Suprapubic skin (tissue), 4 donors: ENCODE measurements at places on chromosomes 6 and 20.

DNA sequence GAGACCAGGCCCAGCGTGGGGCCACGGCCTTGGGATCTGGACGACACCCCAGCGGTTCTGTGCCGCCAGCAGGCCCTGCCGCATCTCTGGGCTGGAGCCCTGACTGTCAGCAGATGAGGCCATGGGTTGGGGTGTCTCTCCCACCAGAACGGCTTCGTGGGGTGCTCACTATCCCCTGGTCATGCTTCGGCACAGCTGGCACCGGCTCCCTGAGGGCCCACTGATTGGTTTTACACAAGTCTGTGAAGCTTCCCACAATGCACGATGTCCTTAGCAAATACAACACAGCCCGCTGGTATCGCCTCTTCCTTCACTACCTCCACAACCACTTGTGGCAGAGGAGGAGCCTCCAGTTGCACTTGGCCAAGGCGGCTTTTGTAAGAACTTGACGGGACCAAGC lies 94.3 kb downstream of the THBS2 start:
- DNase-seq, result no peak
- H3K27ac ChIP-seq, result no peak overlapping the region
- H3K36me3 ChIP-seq, result no peaks in the 10 kb centered on the region
- no peak overlapping the region for H3K4me3 ChIP-seq

DNA sequence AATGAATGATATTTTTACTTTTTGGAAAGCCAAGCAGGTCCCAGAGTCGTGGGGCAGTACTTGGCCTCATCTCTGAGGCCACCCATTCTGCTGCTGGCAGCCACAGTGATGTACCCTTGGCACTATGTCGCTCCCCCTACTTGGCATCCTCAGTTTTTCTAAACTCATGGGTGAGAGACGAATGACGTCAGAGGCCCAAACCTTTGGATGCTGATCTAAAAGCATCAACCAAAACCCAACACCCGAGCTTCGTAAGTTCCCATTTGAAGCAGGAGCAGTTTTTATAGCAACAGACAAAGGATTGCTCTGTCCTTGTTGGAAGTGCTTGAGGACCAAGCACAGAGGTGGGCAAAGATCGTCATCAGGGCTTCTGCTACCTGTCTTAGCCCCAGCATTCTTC lies 212.9 kb downstream of the PAX1 start:
- H3K27me3 ChIP-seq, result no peaks in the 10 kb centered on the region
- H3K36me3 ChIP-seq, result no peaks in the 10 kb centered on the region
- no peak overlapping the region for H3K4me3 ChIP-seq
- DNase-seq, result no peak
- H3K4me1 ChIP-seq, result no peaks in the 10 kb centered on the region
- H3K27ac ChIP-seq, result no peak overlapping the region

- no peaks in the 10 kb centered on the region for H3K4me1 ChIP-seq
- H3K27ac ChIP-seq, result no peak overlapping the region
- H3K4me3 ChIP-seq, result no peak overlapping the region
- H3K36me3 ChIP-seq, result no peaks in the 10 kb centered on the region
Measured at GRCh38 chr20:58822149-58822548, 28.6 kb downstream of the GNAS-AS1 start.

- H3K4me1 ChIP-seq, result peaks cover 58% of the 10 kb centered on the region
- no peak overlapping the region for H3K27ac ChIP-seq
- H3K36me3 ChIP-seq, result peaks cover 5% of the 10 kb centered on the region
- DNase-seq, result peak; percentile 44
- H3K27me3 ChIP-seq, result no peaks in the 10 kb centered on the region
- no peak overlapping the region for H3K4me3 ChIP-seq
Measured at GRCh38 chr20:17651760-17652388, 30.2 kb downstream of the RRBP1 start.

DNA sequence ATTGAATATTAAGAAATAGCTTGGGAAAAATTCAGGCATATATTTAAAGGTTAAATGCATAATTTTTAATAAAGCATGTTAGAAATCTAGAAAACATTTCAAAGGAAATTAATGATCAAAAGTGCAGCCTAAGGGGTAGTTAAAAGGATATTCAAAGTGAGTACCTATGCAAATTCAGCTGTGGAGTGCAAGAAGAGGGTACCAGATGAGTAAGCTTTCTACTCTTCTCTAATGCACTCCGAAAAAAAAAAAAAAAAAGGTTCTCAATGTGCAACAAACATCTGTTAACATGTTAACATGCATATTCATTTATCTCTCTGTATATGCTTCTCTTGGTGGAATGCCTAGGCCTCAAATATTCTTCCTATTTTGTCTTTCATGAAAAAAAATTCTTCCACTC lies 32.0 kb upstream of the KATNA1 start:
- no peak for DNase-seq
- no peak overlapping the region for H3K27ac ChIP-seq
- no peaks in the 10 kb centered on the region for H3K4me1 ChIP-seq
- no peak overlapping the region for H3K4me3 ChIP-seq

DNA sequence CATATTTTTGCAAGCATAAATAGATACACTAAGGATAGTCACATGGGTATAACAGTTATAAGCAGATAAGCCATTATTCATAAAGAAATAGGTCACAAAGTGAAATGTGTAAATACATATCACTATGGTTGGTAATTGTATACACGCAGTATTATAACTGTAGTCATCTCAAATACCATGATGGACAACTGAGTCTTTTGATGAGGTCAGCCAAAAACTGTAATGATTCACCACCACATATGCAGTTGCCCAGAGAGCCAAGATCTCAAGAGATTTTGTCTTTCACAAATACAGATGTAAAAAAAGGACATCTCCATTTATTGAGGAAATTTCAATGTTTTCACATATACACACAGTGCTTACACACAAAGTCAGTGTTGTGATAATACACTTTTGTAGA lies 28.3 kb downstream of the ZNF292 start:
- no peak for DNase-seq
- H3K27ac ChIP-seq, result no peak overlapping the region
- no peaks in the 10 kb centered on the region for H3K4me1 ChIP-seq
- H3K4me3 ChIP-seq, result no peak overlapping the region
- H3K36me3 ChIP-seq, result peaks cover 9% of the 10 kb centered on the region
- H3K27me3 ChIP-seq, result no peaks in the 10 kb centered on the region

GRCh38 chr6:132669690-132670291 lies 10.8 kb upstream of the TAAR1 start:
- no peaks in the 10 kb centered on the region for H3K27me3 ChIP-seq
- H3K27ac ChIP-seq, result no peak overlapping the region
- H3K36me3 ChIP-seq, result no peaks in the 10 kb centered on the region

GRCh38 chr20:2507464-2507863 lies 1.3 kb downstream of the ZNF343 start:
- no peaks in the 10 kb centered on the region for H3K27me3 ChIP-seq
- H3K27ac ChIP-seq, result no peak overlapping the region
- H3K36me3 ChIP-seq, result no peaks in the 10 kb centered on the region

GRCh38 chr6:149271348-149272340 lies 45.9 kb upstream of the TAB2 start:
- H3K27me3 ChIP-seq, result no peaks in the 10 kb centered on the region
- no peaks in the 10 kb centered on the region for H3K4me1 ChIP-seq
- H3K4me3 ChIP-seq, result no peak overlapping the region
- DNase-seq, result no peak
- H3K27ac ChIP-seq, result no peak overlapping the region
- no peaks in the 10 kb centered on the region for H3K36me3 ChIP-seq

- peaks cover 49% of the 10 kb centered on the region for H3K4me1 ChIP-seq
- H3K36me3 ChIP-seq, result no peaks in the 10 kb centered on the region
- DNase-seq, result no peak
- no peaks in the 10 kb centered on the region for H3K27me3 ChIP-seq
- no peak overlapping the region for H3K4me3 ChIP-seq
- H3K27ac ChIP-seq, result no peak overlapping the region
Measured at GRCh38 chr20:17845701-17846475, 122.7 kb downstream of the SNX5 start.

- H3K4me1 ChIP-seq, result peaks cover 20% of the 10 kb centered on the region
- DNase-seq, result no peak
- H3K27ac ChIP-seq, result no peak overlapping the region
- H3K36me3 ChIP-seq, result no peaks in the 10 kb centered on the region
- no peaks in the 10 kb centered on the region for H3K27me3 ChIP-seq
Measured at GRCh38 chr6:78910010-78910409, 42.7 kb downstream of the IRAK1BP1 start.

- H3K36me3 ChIP-seq, result no peaks in the 10 kb centered on the region
- no peaks in the 10 kb centered on the region for H3K4me1 ChIP-seq
- H3K27me3 ChIP-seq, result no peaks in the 10 kb centered on the region
- no peak for DNase-seq
- H3K4me3 ChIP-seq, result no peak overlapping the region
Measured at GRCh38 chr6:118959903-118960302, 24.9 kb upstream of the MCM9 start.

DNA sequence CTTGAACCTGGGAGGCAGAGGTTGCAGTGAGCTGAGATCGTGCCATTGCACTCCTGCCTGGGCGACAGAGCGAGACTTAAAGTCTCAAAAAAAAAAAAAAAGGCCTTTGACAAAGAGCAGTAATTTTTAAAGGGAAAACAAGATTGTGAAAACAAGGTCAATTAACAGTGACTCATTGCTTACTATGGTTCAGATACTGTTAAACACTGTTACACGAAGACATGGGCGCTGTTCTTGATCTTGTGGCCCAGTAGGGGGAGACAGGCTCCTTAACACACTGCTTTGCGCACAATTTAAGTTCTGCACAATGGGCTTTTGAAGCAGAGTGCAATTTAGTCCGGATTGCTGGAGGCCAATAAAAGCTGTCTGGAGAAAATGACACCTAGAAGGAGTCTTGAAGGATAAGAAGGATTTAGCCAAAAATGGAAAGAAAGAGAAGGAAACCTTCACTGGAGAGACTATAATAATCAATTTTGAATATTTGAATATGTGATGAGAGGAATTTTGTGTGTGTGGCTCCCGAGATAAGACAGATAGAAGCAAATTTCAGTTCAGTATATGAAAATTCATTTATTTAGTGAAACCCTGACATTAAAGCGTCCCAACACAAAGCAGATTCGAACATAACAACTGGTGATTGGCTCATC lies 6.0 kb upstream of the LATS1 start:
- H3K27me3 ChIP-seq, result no peaks in the 10 kb centered on the region
- DNase-seq, result no peak
- peak overlapping the region; percentile 3 for H3K27ac ChIP-seq
- H3K4me1 ChIP-seq, result peaks cover 3% of the 10 kb centered on the region

DNA sequence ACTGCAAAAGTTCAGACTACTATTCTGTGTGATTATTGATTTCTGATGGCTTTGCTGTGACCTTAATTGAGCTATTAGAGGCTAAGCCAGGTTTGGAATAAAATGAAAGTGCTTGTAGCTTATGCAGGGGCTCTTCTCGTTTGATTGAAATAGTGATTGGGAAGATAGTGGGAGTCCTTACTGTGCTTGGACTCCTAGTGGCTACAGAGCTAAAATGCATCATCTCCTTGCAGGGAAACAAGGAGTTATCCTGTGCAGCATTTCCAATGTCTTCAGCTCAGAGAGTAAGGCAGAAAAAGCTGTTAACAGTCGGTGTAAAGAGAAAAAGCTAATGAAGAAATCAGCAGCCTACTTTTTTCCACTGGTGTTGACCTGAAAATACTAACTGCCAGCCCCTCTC lies 173.5 kb downstream of the SLC35F1 start:
- no peak for DNase-seq
- no peaks in the 10 kb centered on the region for H3K36me3 ChIP-seq
- H3K4me1 ChIP-seq, result no peaks in the 10 kb centered on the region
- no peak overlapping the region for H3K4me3 ChIP-seq

GRCh38 chr6:149147195-149147594 lies 170.3 kb upstream of the TAB2 start:
- H3K4me1 ChIP-seq, result no peaks in the 10 kb centered on the region
- no peak overlapping the region for H3K4me3 ChIP-seq
- no peaks in the 10 kb centered on the region for H3K27me3 ChIP-seq
- no peak for DNase-seq

- no peaks in the 10 kb centered on the region for H3K4me1 ChIP-seq
- DNase-seq, result no peak
- H3K36me3 ChIP-seq, result no peaks in the 10 kb centered on the region
- no peaks in the 10 kb centered on the region for H3K27me3 ChIP-seq
Measured at GRCh38 chr6:83824831-83825230, 28.3 kb upstream of the RIPPLY2 start.

- DNase-seq, result no peak
- no peak overlapping the region for H3K27ac ChIP-seq
- no peaks in the 10 kb centered on the region for H3K36me3 ChIP-seq
- no peak overlapping the region for H3K4me3 ChIP-seq
- no peaks in the 10 kb centered on the region for H3K27me3 ChIP-seq
- no peaks in the 10 kb centered on the region for H3K4me1 ChIP-seq
Measured at GRCh38 chr6:133748628-133749027, 140.3 kb upstream of the TCF21 start.

DNA sequence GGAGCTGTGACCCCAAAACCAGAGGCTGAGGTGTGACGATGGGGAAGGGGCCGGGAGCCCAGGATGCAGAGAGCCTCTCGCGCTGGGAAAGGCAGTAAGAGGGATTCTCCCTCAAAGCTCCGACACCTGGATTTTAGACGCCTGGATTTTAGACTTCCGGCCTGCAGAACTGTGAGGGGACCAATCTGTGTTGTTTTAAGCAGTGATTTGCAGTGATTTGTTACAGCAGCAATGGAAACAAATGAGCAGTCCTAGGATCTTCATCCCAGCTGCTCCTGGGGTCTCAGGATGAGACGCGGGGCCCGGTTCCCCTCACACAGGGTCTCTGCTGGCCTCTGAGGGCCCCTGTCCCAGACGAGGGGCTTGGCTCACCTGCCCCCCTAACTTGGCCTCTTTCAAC lies 365.5 kb downstream of the THBS2 start:
- no peak overlapping the region for H3K4me3 ChIP-seq
- DNase-seq, result no peak
- H3K4me1 ChIP-seq, result no peaks in the 10 kb centered on the region
- peaks cover 3% of the 10 kb centered on the region for H3K27me3 ChIP-seq

DNA sequence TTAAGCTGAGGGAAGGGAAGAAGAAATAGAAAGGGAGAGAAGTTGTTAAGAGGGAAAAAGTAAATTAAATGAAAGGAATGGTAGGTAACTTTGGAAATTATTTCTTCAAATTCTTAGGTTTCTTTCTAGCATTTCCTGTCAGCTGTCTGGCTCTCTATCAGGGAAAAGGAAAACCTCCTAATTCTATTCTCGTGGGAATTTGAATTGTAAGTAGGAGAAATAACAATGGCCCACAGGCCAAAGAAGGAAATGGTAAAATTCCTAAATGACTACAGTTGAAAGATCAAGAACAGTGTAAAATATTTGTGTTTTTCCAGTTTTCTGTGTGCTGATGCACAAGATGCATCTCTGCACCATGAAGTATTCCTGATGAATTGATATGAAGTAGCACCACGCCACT lies 173.0 kb downstream of the IBTK start:
- H3K36me3 ChIP-seq, result no peaks in the 10 kb centered on the region
- H3K27ac ChIP-seq, result no peak overlapping the region
- no peaks in the 10 kb centered on the region for H3K4me1 ChIP-seq
- H3K4me3 ChIP-seq, result no peak overlapping the region
- DNase-seq, result no peak

- no peak overlapping the region for H3K27ac ChIP-seq
- peaks cover 10% of the 10 kb centered on the region for H3K4me1 ChIP-seq
- DNase-seq, result no peak
- H3K36me3 ChIP-seq, result no peaks in the 10 kb centered on the region
- H3K27me3 ChIP-seq, result peaks cover 24% of the 10 kb centered on the region
- no peak overlapping the region for H3K4me3 ChIP-seq
Measured at GRCh38 chr6:26319405-26320128, 45.4 kb upstream of the BTN3A2 start.
